CD8-positive, alpha-beta T cell (primary cell): ENCODE measurements at places on chromosomes 12 and 14.
A peak's percentile ranks its signal among the peaks of the same experiment; 100 is the strongest.

- no peak for DNase-seq
Observed at GRCh38 chr14:90179357-90179756, 77.0 kb upstream of the PSMC1 start.

- DNase-seq: no peak
Observed at GRCh38 chr14:55298500-55298822, 27.2 kb downstream of the FBXO34 start.

DNA sequence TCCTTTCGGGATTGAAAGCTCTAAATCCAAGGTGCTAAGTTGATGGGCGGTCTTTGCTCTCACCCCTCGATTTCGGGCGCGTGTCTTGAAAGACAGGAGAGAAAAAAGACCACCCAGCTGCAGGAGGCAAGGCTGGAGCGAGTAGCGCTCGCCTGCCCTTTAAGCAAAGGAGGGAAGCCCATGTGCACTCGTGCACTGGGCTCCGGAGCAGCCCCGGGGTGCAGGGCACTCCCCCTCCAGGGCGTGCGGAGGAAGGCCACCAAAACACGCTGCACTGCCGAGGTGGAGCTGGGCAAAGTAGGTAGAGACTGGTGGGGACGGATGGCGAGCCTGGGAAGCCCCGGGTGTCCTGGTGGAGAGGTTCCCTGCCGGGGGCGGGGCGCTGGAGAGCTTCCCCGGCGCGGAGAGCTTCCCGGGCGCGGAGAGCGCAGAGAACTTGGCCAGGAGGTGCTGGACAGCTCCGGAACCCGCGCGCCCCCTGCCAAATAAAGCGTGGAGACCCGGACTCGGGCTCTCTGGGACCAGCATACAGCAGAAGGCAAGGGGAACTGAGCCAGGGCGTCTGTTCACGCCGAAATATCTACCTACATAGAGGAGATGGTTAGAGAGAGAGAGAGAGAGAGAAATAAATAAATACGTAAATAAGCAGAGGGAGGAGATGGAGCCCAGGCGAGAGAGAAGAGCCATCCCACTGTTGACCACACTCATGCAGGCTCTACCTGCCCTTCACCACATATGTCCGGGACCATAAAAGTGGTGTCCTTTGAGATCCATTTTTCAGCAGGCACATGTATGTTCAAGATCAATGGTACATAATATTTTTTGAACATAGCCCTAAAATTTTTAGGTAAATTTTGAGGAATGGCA is 662 bp upstream of the NELL2 start:
- peak; percentile 66 for DNase-seq

GRCh38 chr12:58995666-58996363 is 75.5 kb upstream of the LRIG3 start:
- DNase-seq: no peak

DNA sequence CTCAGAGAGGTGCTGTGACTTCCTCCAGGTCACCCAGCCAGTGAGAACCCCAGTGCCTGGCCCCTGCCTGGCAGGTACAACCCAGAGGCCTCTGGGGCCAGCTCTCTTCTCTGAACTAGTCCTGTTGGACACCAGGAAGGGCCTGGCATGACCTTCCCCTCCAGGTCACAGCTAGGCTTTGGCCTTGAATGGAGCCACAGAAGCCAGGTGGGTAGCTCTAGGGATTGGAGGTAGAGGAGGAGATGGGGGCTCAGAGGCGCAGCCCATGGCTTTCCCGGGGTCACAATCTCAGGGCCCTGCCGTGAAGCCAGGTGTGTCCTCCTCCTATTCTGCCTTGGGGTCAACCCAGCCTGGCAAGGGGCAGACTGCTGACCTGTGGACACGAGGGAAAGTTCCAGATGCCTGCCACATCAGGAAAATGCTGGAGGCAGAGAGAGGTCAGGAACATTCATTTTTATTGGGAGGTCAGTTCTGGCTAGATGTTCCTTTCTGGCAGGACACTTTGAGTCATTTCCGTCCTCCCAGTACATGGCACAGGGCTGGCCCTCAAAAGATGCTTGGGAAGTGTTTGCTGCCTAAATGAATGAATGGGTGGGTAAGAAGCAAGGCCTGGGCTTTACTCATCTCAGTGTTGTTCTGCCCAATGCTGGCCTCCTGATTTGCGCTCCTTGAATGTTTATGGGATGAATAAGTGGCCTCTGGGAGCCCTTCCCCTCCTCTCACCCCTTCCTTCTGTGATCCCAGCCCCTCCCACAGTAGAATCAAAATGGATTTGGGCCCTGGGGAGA is 25.4 kb downstream of the FAM222A start:
- no peak for DNase-seq

- peak; percentile 15 for DNase-seq
Observed at GRCh38 chr14:67526676-67527459, 6.2 kb upstream of the PLEKHH1 start.

GRCh38 chr12:101779626-101780025 is 40.4 kb upstream of the SYCP3 start:
- DNase-seq: no peak

DNA sequence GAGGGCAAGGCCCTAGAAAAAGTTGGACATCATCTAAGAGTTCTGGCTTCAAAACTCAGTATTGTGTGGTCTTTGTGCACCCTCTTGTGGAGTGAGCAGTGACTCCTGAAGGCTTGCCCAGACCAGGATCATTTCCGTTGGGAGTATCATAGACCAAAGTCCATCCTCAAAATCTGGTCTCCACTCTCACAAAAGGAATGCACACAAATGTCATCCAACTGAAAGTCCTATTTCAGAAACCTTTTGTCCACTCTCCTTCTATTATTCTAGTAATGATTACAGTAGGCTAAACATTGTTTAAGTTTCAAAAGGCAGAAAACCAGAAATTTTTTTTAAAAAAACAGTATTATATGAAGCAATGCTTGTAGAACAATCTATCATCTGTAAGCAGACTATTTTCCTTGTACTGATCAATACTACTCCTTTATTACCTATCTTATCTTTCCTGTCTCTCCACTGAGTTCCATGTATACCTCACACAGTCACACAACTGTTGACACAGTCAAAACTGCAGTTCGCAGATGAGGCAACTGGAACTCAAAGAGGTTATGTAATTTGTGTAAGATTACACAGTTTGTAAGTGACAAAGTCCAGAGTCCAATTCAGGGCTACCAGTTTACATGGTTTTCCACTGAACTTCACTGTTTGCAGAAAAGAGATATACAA is 41.4 kb downstream of the COX16 start:
- no peak for DNase-seq

DNA sequence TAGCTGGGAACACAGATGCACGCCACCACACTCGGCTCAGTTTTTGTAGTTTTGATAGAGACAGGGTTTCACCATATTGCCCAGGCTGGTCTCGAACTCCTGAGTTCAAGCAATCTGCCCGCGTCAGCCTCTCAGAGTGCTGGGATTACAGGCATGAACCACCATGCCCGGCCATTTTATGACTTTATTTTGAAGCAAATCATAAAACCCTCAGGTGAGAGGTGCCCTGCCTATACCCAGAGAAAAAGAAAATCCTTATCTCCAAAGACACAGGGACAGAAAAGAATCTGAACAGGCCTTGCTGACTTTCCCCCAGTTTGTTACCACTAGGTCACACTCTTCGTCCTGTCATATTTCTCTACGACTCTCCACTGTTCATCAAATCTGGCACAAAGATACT is 48.8 kb downstream of the DAO start:
- DNase-seq: no peak
